ENCODE measurements at places on chromosomes 4 and X.

DNA sequence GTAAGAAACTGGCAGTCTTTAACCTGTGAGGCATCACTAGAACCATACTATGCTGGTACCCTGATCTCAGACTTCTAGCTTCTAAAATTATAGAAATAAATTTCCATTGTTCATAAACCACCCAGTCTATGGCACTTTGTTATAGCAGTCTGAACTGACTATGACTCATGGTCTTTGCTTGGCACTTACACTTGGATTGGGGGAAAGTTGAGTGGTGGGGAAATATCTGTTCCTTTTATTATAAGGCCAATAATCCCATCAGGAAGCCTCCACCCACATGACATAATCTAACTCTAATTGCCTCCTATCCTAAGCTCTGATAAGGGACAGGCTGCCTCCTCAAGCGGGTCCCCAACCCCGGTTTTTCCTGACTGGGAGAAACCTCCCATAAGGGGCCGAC, 61.4 kb upstream of the PACRGL start:
- DNase-seq: no peak

GRCh38 chr4:109861916-109862511, 14.1 kb downstream of the LRIT3 start:
- DNase-seq: no peak

GRCh38 chr4:167101035-167101434, 133.3 kb downstream of the SPOCK3 start:
- DNase-seq: no peak

DNA sequence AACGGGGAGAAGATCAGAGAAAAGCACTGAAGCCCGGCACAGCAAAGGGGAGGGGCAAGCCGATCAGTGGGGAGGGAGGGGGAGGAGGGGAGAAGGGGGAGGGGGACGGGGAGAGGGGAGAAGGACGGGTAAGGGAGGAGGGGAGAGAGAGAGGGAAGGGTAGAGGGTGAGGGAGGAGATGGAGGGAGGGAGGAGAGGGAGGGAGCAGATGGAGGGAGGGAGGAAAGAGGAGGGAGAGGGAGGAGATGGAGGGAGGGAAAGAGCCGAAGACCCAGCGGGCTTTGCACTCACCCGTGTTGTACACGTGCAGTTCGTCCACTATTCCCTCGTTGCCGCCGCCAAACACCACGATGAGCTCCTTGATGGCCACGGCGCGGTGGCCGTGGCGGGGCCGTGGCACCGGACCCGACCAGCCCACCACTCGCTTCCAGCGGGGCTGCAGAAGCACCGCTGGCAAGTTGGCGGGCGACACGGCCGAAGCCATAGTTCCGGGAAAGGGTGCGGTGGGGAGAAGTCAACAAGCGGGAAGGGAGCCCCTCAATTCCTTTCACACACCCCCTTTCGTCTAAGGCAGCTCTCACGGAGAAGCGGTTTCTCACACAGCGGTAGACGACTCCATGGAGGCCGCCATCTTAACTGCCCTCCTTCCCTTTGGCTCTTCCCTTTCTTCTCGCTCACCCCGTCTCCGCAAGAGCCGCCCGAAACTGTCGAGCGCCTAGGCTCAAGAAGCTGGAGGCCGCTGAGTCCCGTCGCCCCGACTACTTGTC, 1.1 kb downstream of the HCFC1 start:
- peak; percentile 70 for DNase-seq

GRCh38 chr4:95105112-95105511, 347.4 kb downstream of the BMPR1B start:
- DNase-seq: no peak

DNA sequence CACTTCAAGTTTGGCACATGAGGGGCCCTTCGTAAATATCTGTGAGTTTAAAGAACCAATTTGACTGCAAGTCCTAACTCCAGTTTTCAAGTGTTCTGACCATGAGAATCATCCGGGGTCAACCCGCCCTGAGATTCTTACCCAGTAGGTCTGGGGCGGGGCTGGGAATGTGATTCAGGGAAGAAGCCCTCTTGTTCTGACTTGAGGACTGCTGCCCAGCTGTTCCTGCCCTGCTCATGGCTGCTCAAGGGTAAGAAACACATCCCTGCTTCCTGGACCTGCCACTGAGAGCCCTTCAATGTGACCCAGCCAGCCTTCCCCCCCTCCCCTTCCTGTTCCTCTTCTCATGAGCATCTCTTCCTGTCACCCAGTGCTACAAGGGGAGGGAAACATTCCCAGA, 92.7 kb upstream of the PGRMC2 start:
- no peak for DNase-seq

- no peak for DNase-seq
Measured at GRCh38 chr4:74156521-74156920, 1.4 kb upstream of the MTHFD2L start.

GRCh38 chrX:134813697-134814096, 155.4 kb upstream of the PLAC1 start:
- DNase-seq: no peak

DNA sequence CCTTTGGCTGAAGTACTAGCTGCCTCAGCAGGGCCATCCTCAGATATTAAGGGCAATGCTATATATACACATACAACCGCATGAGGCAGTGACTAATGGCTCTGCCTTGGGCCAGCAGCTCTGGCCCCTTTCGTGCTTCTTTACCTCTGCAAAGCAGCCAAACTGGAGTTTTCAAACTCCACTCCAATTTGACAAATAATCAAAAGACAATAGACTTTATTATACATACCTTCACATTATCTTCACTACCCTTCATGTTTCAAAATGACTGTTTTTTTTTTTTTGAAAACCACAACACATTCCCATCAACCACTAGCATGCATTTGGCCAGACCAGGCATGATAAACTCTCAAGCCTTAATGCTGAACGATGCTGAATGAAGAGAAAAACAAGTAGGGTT, 187.7 kb downstream of the ENOX2 start:
- DNase-seq: no peak

- no peak for DNase-seq
Measured at GRCh38 chr4:142272452-142272851, 573.6 kb downstream of the INPP4B start.

GRCh38 chr4:184306949-184307348, 89.3 kb upstream of the ENPP6 start:
- DNase-seq: no peak

Data from pons (tissue), 1 donor.